ENCODE measurements at places on chromosomes 1 and 21.
A peak's percentile ranks its signal among the peaks of the same experiment; 100 is the strongest.

GRCh38 chr1:145758116-145758515, 38.8 kb downstream of the CD160 start:
- DNase-seq = no peak

DNA sequence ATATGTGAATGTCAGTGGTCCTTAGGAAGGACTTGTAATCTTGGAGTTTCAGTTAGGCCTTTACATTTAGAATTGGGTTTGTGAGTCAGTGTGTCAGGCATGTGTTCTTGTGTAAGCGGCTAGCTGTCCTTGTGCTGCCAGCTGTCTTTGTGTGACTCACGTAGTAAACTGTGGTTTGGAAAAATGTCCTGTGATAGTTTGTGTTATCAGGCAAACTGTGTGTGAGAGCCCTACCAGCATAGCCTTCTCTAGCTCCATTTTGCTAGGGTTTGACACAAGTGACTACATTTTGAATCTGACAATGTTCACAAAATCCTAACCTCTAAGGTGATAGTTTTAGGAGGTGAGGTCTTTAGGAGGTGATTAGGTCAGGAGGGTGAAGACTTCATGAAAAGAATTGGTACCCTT, 6.9 kb upstream of the SLC35D1 start:
- DNase-seq = no peak

- no peak for DNase-seq
These were observed 34.1 kb downstream of the SOAT1 start for GRCh38 chr1:179327679-179328078.

GRCh38 chr1:175481126-175482070, 262.0 kb downstream of the TNR start:
- no peak for DNase-seq

- DNase-seq = no peak
These were observed 752.1 kb downstream of the LTN1 start for GRCh38 chr21:28240586-28240985.

DNA sequence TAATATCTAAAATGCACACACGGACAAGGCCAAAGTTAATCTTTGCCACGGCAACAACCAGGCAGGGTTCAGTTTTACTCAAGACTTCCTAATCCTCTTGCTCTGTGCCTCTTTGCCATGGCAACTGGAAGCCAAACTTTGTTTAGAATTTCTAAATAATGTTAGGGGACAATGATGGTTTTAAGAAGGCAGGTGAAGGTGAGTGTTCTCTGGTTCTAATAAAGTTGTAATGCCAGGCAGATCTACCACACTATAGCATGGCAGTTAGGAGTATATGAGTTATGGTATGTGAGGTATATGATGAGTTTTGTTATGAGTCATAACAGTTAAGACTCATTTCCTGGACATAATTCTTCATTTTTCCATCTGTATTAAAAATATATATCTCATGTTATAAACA, 2.7 kb downstream of the PTPRC start:
- DNase-seq = no peak

GRCh38 chr1:66767626-66768025, 15.4 kb downstream of the DYNLT5 start:
- no peak for DNase-seq

DNA sequence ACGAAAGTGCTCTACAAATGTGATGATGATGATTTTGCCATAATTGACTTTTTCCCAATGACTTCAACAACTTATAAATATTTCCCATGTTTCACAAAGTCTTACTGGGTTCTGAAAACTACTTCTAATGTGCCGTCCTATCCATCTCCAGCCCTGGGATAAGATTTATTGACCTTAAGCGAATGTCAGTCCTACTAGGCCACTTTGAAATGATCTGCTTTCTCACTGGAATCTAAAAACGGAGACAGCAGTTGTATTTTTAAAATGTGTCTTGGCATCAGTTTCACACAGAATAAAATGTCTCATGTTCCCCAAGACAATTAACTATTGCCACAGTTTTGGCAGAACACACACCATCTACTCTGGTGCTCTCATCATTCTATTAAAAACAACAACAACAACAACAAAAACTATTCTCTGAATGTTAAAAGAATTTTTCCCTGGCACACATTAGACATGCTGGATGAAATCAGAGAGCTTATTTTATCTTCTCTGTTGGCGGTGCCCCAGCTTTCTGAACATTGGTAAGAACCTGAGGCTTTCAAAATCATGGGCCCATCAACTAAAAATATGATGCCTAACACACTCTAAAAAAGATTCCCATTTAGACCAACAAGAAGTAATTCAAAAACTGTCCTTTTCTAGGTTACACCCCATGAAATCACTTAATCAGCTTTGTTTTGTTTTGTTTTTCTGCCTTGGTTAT, 23.1 kb upstream of the DNASE2B start:
- DNase-seq = no peak

GRCh38 chr1:62159940-62160348, 34.7 kb upstream of the L1TD1 start:
- no peak for DNase-seq

DNA sequence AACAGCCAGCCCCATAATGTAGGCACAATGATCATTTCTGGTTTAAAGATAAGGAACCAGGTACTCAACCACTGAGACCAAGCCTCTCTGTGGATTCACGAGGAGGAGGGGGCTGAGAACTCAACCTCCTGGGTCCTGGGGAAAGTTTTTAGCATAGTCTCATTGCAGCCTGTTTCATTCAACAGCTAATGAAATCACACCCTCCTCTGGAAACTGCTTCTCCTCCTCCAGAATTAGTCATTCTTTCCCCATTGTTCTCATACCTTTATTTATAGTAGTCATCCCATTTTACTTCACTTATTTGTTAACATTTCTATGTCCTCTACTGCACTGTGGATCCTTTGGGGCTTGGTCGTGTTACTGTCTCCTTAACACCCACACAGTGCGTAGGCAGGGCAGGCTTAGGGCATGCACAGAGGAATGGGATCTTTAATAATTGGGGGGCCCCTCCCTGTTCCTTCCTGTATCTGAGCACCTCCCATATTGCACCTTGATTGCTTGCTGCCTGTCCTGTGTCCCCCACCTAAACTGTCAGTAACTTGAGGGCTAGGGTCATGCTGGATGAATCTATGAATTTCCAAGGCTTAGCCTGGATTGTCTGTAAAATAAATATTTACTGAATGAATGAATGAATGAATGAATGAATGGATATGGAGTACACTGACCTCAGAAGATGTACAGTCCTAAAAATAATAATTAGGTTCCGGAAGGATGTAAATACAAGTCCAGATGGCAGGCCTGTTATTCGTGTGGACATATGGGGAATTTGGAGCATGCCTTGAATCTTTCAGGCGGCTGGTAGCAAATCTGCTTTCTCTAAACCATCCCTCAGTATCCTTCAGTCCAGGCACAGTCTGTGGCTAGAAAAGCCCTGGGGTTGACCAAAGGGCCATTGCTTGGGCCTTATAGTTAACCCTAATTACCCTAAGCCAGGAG, 153.8 kb upstream of the HMGB4 start:
- no peak for DNase-seq

DNA sequence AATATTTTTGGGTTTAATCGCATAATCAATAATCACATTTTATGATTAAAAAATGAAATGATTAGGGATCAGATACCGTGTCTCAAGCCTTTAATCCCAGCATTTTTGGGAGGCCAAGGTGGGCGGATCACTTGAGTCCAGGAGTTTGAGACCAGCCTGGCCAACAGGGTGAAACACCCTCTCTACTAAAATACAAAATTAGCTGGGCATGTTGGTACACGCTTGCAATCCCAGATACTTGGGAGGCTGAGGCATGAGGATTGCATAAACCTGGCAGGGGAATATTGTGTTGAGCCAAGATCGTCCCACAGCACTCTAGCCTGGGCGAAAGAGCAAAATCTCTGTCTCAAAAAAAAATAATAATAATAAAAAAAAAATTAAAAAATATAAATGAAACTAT, 1581.4 kb downstream of the KCNT2 start:
- DNase-seq = no peak

- peak; percentile 48 for DNase-seq
These were observed 8.6 kb upstream of the PLA2G2C start for GRCh38 chr1:20194757-20195461.

DNA sequence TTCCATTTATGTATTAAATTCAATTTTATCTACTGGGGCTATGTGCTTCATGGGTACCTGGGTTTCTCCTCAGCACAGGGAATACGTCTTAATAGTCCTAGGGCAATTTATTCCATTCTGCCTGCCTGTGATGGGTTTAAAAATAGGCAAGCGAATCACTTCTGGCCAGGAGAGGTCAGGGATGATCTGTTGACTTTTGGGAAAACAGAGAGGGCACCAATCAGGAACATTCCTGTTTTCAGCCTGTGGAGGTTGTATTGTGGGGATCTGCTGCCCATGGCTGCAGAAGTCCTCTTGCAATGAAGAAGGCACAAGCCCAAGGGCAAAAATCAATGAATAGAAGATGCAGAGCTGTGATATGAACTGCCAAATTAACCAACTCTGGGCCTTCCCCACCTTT, 303.1 kb downstream of the CTH start:
- no peak for DNase-seq

- DNase-seq = no peak
These were observed 16.7 kb upstream of the VSIG8 start for GRCh38 chr1:159879136-159879535.
